ENCODE measurements at places on chromosomes 11 and 22. TPM values are rescaled to one million over a fixed set of nuclear protein-coding genes. Genes with fewer than 3 reads are reported as not detected.

GRCh38 chr11:96136613-96137298 lies 206.2 kb downstream of the MAML2 start:
- DNase-seq: no peak

GRCh38 chr22:38032681-38033521 lies 24.3 kb upstream of the PICK1 start:
- DNase-seq: no peak

GRCh38 chr11:19294444-19294843 lies 53.7 kb upstream of the E2F8 start:
- no peak for DNase-seq

DNA sequence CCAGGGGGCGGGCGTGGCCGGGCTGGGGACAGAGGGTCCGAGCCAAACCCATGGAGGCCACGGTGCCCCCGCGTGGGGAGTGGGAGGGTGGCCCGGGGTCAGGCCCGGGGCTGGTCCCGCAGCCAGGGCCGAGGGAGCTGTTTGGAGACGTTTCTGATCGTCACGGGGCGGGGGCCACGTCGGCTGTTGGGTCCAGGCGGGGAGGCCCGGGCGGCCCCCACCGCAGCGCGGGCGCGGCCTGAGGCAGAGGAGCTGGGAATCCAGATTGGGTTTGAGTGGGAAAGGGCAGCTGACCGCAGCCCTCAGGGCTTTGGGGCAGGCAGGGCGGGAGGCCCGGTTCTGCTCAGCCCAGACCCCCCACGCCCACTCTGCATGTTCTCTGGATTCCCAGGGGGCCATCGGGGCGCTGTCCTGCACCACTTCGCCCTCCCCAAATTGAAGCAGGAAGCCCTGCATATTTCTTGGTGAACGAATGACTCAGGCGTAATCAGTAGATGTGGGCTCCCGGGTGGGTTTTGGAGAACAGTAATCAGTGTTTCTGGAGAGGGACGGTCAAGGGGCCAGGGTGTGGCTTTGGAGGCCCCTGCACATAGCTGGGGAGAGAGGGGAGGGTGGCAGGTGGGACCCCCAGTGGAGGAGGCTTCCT lies 583 bp downstream of the MRPL23 start:
- no peak for DNase-seq

GRCh38 chr11:104219096-104219495 lies 55.1 kb upstream of the PDGFD start:
- DNase-seq: no peak

- DNase-seq: no peak
Observed at GRCh38 chr11:27313157-27313821, 49.7 kb downstream of the CCDC34 start.

GRCh38 chr22:20448630-20449029 lies 11.0 kb upstream of the SCARF2 start:
- no peak for DNase-seq

DNA sequence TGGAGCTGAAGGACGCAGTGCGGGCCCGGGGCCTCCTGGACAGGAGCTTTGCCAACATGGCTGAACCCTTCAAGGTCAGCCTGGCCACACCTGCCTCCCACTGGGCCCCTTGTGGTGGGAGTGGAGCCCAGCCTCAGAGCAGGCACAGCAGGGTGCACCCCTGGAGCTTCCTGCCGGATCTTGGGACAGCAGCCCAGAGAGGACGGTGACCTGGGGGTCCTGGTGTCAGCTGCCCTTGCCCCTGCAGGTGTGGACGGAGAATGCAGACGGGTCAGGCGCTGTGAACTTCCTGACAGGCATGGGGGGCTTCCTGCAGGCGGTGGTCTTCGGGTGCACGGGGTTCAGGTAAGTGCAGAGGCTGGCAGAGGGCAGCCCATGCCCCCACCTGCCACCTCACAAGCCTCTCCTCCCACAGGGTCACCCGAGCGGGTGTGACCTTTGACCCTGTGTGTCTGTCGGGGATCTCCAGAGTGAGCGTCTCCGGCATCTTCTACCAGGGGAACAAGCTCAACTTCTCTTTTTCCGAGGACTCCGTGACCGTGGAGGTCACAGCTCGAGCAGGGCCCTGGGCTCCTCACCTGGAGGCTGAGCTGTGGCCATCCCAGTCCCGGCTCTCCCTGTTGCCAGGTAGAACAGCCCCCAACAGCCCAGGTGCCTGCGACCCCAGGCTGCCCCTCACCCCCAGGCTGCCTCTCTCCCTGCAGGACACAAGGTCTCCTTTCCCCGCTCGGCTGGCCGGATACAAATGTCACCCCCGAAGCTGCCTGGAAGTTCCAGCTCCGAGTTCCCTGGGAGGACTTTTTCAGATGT lies 5.1 kb downstream of the PGGHG start:
- DNase-seq: no peak

DNA sequence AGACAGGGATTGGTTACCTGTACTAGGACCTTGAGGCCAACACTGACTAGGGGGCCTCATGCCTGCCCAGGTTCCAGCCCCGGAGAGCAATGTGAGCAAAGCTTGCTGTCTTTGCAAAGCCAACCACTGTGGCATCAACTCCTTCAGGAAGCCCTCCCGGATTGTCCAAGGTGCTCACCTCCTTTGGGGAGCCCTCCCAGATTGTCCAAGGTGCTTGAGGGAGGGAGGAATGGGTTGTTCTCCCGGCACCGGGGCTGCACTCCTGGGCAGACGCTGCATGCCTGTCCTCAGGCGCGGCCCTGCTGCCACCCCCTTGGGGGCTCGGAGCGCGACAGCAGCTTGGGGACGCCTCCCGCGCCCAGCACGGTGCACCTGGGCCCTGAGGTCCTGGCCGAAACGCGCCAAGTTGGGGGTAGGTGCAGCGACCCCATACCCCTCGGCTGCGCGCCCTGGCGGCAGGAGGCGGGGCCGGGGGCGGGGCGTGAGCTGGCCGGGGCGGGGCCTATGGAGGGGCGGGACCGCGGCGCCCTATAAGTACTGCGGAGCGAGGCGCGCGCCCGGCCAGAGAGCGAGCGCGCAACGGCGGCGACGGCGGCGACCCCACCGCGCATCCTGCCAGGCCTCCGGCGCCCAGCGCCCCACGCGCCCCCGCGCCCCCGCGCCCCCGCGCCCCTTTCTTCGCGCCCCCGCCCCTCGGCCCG lies at the start of gene CD81:
Gene CD81, plus strand, starts transcription at position 560 of the 701 bp plus-strand sequence. CDS start 240 bp downstream, outside the sequence.
- no peak for DNase-seq

GRCh38 chr11:101745756-101746155 lies 161.9 kb upstream of the TRPC6 start:
- no peak for DNase-seq

GRCh38 chr11:62678433-62678769 lies 472 bp downstream of the UBXN1 start:
- DNase-seq: no peak

GRCh38 chr11:13776134-13776815 lies 107.8 kb downstream of the FAR1 start:
- DNase-seq: peak; percentile 11

- DNase-seq: peak; percentile 31
Observed at GRCh38 chr11:114183044-114183511, 113.1 kb upstream of the NNMT start.

GRCh38 chr22:23085351-23085671 lies 15.0 kb downstream of the GNAZ start:
- DNase-seq: no peak

- DNase-seq: no peak
Observed at GRCh38 chr22:45067731-45068130, 57.9 kb upstream of the PHF21B start.

- no peak for DNase-seq
Observed at GRCh38 chr11:17013548-17014320, 480 bp downstream of the PLEKHA7 start.

DNA sequence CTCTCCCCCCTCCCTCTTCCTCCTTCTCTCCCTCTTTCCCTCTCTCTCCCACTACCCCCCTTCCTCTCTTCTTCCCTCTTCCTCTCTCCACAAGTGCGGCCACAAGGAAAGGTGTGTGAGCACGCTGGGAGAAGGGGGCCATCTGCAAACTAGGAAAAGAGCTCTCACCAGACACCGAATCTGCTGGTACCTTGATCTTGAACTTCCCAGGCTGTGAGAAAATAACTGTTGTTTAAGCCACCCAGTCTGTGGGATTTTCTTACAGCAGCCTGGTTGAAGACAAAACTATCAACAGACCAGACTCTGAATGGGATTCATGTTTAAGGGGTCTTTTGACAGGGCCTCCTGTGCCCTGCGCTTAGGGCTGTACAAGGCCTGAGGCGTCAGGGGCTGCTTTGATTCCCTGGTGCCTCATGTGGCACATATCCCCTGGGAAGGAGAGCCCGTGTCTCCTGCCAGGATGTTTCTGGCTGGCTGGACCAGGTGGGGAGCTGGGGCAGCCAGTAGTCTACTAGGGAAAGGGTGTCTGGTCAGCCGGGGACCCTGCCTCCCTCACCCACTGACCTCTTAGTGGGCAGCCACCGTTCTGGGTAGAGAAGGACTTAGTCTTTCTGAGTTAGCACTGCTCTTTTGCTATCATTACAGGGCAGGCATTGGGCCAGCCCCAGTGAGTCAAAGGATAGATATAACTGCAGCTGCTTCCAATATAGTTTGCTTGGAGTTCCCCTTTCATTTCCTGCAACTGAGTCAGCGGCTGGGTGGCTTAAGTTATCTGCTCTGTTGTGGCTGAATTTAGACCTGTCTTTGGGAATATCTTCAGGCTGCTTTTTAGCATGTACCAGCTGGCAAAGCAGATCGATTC lies 6.2 kb downstream of the PANX1 start:
- DNase-seq: peak; percentile 17

- DNase-seq: peak; percentile 42
Observed at GRCh38 chr22:35540595-35541253, at the start of gene RASD2. TSS of gene RASD2 (plus strand) at chr22:35540831. CDS start at chr22:35546810, 5,979 bp downstream.

Gene SCGB1C1
- total RNA-seq: not detected

Gene JHY
- 1.5 TPM for total RNA-seq

Gene KCNQ1OT1
- total RNA-seq: 0.49 TPM

Gene FOLR1
- total RNA-seq: not detected

Gene CHRM1
- not detected for total RNA-seq

Gene ROM1
- 1.1 TPM for total RNA-seq

Gene NFRKB
- total RNA-seq: 41.8 TPM

Gene TSPAN18
- 2.3 TPM for total RNA-seq

Gene VPS26B
- 39.2 TPM for total RNA-seq

Gene ANO9
- 61.2 TPM for total RNA-seq

Gene KRTAP5-9
- total RNA-seq: not detected
